ENCODE measurements at places on chromosomes 2 and 18. TPM values are rescaled to one million over a fixed set of nuclear protein-coding genes. Genes with fewer than 3 reads are reported as not detected.

The GGCX gene
- total RNA-seq = 44.4 TPM

The CHN1 gene
- 4.7 TPM for total RNA-seq

The AFF3 gene
- total RNA-seq = 6.1 TPM

The PRKRA gene
- total RNA-seq = 51.8 TPM

The REG3G gene
- not detected for total RNA-seq

The CCDC121 gene
- total RNA-seq = 2.3 TPM

The CGREF1 gene
- total RNA-seq = 6.9 TPM

The HOXD4 gene
- 1.6 TPM for total RNA-seq

The GCKR gene
- total RNA-seq = 0.78 TPM

The SERPINB13 gene
- total RNA-seq = not detected

The NTSR2 gene
- not detected for total RNA-seq

The GCG gene
- not detected for total RNA-seq

The GKN2 gene
- total RNA-seq = not detected

The PSMD14 gene
- total RNA-seq = 72.3 TPM
